Activated CD8-positive, alpha-beta memory T cell treated with anti-CD3 and anti-CD28 coated beads, Interleukin-2, amount 10 ng/mL, durations not matched to agents 7 days and 5 days (primary cell): ENCODE measurements at places on chromosomes 3 and 15. TPM values are rescaled to one million over a fixed set of nuclear protein-coding genes. Genes with fewer than 3 reads are reported as not detected.

GRCh38 chr3:135868801-135869200 lies 96.7 kb upstream of the PPP2R3A start:
- H3K4me1 ChIP-seq = no peaks in the 10 kb centered on the region
- no peak overlapping the region for H3K4me3 ChIP-seq
- no peak for DNase-seq
- no peaks in the 10 kb centered on the region for H3K36me3 ChIP-seq
- no peak overlapping the region for H3K27ac ChIP-seq

The TPRG1 gene
- total RNA-seq = 9.7 TPM

DNA sequence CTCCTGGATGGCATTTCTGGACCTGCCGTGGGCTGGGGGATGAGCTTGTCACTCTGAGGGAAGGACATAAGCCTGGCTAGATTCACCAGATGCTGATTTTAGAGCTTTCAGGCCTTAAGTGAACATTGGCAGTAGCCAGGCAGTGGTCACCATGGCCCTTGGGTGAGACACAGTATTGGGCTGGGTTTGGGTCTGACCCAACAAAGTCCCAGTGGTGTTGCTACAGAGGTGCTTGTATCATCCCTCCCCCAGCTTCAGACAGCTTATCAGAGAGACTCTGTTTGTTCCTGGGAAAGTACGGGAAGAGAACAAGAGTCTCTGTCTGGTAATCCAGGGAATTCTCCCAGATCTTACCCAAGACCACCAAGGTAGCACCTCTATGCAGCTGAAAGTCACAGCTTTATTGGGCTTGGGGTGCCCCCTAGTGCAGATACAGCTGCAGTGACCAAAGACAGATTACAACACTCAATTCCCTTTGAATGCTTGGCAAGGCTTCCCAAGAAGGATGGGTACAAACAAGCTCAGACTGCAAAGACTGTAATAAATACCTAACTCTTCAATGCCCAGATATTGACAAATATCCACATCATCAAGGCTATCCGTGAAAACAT lies 9.8 kb upstream of the RUVBL1 start:
- H3K36me3 ChIP-seq = no peaks in the 10 kb centered on the region
- no peaks in the 10 kb centered on the region for H3K4me1 ChIP-seq
- peaks cover 27% of the 10 kb centered on the region for H3K27me3 ChIP-seq
- no peak overlapping the region for H3K4me3 ChIP-seq
- H3K27ac ChIP-seq = no peak overlapping the region

DNA sequence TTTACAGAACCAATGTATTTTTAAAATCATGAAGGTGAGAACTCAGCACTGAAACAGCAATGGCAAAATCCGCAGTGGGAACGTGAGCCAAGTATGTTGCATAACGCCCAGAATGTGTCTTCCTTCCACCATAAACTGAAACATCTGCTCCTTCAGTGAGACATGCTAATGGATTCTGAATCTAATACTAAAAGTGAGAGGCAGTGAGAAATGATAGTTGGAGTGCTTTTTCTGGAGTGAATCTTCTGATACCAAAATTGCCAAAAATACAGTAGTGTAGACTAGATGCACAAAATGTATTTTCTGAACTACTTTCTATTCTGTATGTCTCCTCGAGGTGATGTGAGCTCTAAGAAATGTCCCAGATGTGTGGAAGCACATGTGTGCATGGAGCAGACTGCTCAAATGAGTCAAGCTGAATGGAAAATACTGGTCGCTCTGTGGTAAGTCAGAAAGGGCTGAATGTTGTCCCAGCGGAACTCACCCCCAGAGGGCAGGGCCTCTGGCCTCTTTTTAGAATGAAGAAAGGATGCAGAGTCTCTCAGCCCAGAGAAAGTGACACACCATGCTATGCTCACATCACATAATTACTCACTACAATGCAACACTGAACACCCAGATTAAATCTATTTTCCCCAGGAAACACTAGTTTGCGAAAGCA lies 73.0 kb downstream of the ATP10A start:
- no peak overlapping the region for H3K27ac ChIP-seq
- DNase-seq = peak; percentile 54
- peaks cover 57% of the 10 kb centered on the region for H3K4me1 ChIP-seq
- peaks cover 4% of the 10 kb centered on the region for H3K36me3 ChIP-seq
- no peak overlapping the region for H3K4me3 ChIP-seq
- no peaks in the 10 kb centered on the region for H3K27me3 ChIP-seq

- H3K4me1 ChIP-seq = peaks cover 32% of the 10 kb centered on the region
- H3K4me3 ChIP-seq = no peak overlapping the region
- H3K36me3 ChIP-seq = peaks cover 7% of the 10 kb centered on the region
These were observed 76.2 kb downstream of the CCK start for GRCh38 chr3:42189736-42190135.

- H3K4me3 ChIP-seq = no peak overlapping the region
- H3K36me3 ChIP-seq = peaks cover 20% of the 10 kb centered on the region
- H3K4me1 ChIP-seq = peaks cover 26% of the 10 kb centered on the region
- DNase-seq = no peak
- no peak overlapping the region for H3K27ac ChIP-seq
These were observed 73.3 kb upstream of the AKAP13 start for GRCh38 chr15:85306946-85307686.

GRCh38 chr3:6921066-6921465 lies 60.2 kb downstream of the GRM7 start:
- H3K27ac ChIP-seq = no peak overlapping the region
- H3K4me1 ChIP-seq = no peaks in the 10 kb centered on the region
- no peak overlapping the region for H3K4me3 ChIP-seq
- no peaks in the 10 kb centered on the region for H3K36me3 ChIP-seq
- DNase-seq = no peak

DNA sequence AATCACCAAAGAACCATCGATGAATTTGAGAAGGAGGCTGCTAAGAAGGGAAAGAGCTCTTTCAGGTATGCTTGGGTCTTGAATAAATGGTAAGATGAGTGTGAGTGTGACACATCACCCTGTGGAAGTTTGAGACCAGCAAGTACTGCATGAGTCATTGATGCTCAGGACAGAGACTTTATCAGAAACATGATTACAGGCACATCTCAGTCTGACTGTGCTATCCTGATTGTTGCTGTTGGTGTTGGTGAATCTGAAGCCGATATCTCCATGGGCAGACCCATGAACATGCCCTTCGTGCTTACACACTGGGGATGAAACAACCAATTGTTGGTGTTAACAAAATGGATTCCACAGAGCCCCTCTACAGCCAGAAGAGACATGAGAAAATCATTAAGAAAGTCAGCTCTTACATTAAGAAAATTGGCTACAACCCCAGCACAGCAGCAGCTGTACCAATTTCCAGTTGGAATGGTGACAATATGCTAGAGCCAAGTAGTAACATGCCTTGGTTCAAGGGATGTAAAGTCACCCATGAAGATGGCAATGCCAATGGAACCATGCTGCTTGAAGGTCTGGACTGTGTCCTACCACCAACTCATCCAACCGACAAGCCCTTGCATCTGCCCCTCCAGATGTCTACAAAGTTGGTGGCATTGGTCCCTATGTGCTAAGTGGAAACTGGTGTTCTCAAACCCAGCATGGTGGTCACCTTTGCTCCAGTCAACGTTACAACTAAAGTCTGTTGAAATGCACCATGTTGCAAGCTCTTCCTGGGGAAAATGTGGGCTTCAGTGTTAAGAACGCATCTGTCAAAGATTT lies 20.5 kb downstream of the TM4SF4 start:
- H3K36me3 ChIP-seq = peaks cover 1% of the 10 kb centered on the region
- peaks cover 25% of the 10 kb centered on the region for H3K27me3 ChIP-seq
- no peaks in the 10 kb centered on the region for H3K4me1 ChIP-seq
- DNase-seq = no peak
- H3K4me3 ChIP-seq = no peak overlapping the region

GRCh38 chr3:56867671-56868070 lies 65.9 kb upstream of the ARHGEF3 start:
- DNase-seq = no peak
- peaks cover 18% of the 10 kb centered on the region for H3K36me3 ChIP-seq
- no peaks in the 10 kb centered on the region for H3K27me3 ChIP-seq
- no peak overlapping the region for H3K4me3 ChIP-seq
- H3K4me1 ChIP-seq = peaks cover 41% of the 10 kb centered on the region

DNA sequence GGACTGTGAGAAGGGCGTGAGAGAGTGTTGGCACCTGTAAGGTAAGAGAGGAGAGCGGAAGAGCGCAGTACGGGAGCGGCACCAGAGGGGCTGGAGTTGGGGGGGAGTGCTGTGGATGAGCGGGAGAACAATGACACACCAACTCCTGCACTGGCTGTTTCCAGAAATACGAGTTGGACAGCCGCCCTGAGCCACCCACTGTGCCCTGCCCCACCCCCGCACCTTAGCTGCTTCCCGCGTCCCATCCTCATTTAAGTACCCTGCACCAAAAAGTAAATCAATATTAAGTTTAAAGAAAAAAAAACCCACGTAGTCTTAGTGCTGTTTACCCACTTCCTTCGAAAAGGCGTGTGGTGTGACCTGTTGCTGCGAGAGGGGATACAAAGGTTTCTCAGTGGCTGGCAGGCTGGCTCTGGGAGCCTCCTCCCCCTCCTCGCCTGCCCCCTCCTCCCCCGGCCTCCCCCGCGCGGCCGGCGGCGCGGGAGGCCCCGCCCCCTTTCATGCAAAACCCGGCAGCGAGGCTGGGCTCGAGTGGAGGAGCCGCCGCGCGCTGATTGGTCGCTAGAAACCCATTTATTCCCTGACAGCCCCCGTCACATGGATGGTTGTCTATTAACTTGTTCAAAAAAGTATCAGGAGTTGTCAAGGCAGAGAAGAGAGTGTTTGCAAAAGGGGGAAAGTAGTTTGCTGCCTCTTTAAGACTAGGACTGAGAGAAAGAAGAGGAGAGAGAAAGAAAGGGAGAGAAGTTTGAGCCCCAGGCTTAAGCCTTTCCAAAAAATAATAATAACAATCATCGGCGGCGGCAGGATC lies at the start of gene SOX2:
TSS of gene SOX2 (plus strand) at position 601 of the 811 bp plus-strand sequence. CDS start 436 bp downstream, outside the sequence.
- no peaks in the 10 kb centered on the region for H3K36me3 ChIP-seq
- H3K4me1 ChIP-seq = peaks cover 4% of the 10 kb centered on the region
- no peak for DNase-seq
- H3K4me3 ChIP-seq = no peak within 1 kb of the TSS
- H3K27me3 ChIP-seq = peaks cover 75% of the 10 kb centered on the region
- no peak within 1 kb of the TSS for H3K27ac ChIP-seq

GRCh38 chr3:132545471-132545870 lies 51.6 kb upstream of the ACKR4 start:
- H3K4me3 ChIP-seq = no peak overlapping the region
- H3K36me3 ChIP-seq = peaks cover 17% of the 10 kb centered on the region
- H3K4me1 ChIP-seq = peaks cover 42% of the 10 kb centered on the region
- no peaks in the 10 kb centered on the region for H3K27me3 ChIP-seq
- no peak overlapping the region for H3K27ac ChIP-seq

GRCh38 chr3:143443851-143444331 lies 324.3 kb downstream of the CHST2 start:
- H3K4me1 ChIP-seq = peaks cover 19% of the 10 kb centered on the region
- peak overlapping the region; percentile 22 for H3K27ac ChIP-seq
- H3K36me3 ChIP-seq = no peaks in the 10 kb centered on the region
- H3K27me3 ChIP-seq = no peaks in the 10 kb centered on the region
- no peak overlapping the region for H3K4me3 ChIP-seq

The FOXB1 gene
- 2.8 TPM for total RNA-seq
